ENCODE measurements at places on chromosomes 11 and 22.

DNA sequence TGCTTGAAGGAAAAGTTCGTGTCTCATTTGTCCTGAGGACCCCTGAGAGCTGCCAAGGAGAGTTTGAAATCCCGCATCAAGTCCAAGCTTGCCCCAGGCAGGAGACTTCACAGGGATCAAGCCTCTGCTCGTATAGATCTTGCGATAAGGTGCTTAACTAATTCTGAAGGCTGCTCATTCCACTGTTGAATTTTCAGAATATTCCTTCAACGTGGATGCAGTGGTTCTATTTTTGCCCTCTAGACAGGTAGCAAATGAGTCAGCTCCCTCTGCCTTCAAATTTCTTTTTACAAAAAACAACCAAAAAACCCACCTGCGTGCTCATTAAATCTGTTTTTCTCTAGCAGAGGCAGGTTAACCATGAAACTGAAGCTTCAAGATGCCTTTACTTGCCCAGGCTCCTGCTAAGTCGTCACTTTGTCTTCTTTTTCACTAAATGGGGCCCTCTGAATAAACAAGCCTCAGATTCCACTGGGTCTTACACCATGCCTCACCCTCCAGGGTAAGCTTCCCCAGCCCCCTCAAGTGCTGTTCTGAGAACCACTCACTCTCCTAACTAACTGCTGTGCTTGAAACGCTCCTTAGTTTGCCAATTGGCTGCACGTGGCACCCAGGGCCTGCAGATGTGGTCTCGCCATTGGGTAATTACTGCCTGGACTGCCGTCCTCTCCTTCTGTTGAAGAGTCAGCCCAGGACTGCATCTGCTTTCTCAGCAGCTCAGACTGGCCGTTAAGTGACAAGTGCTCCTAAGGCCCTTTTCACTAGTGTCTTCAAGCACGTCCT is 105.0 kb downstream of the TRPC6 start:
- DNase-seq, result no peak

- DNase-seq, result no peak
Measured at GRCh38 chr22:50060441-50061140, 2.5 kb upstream of the TTLL8 start.

GRCh38 chr11:60377401-60378136 is 763 bp upstream of the MS4A7 start:
- no peak for DNase-seq

DNA sequence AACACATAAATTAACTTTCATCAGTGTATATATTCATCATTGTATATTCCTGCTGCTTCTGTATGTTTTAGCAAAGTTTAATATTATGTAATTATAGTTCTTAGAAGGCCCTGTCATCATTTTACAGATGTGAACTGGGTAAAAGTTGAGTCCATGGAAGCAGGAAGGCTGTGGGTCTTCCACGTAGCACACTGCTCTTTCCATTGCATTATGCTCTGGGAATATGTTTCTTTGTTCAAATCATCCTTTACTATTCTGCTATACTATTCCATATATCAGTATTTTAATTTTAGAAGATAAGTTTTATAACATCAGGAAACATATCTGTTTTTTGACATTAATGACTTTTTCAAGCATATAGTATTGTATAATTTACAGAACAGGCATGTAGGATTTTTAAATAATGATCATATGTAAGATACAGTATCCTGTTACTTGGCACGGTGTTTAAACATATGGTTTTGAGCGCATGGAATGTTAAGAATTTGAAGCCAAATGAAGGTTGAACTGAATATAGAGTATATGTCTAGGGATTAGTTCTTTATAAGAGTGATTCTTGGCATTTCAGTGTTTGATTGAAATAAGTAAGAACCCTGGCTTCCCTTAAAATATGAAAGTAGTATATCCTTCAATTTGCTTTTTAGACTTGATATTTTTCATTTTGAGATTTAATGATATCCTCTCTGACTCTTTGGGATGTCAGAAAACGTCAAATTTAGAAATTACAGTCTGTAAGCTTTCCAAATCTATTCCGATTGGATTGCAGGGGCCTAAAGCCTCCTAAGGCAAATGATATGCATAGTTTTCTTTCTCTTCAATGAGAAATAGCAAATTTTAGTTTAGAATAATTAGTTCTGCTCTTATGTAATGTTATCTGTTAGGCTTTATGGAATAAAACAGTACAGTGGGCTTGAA is 8.6 kb downstream of the CCDC81 start:
- no peak for DNase-seq

DNA sequence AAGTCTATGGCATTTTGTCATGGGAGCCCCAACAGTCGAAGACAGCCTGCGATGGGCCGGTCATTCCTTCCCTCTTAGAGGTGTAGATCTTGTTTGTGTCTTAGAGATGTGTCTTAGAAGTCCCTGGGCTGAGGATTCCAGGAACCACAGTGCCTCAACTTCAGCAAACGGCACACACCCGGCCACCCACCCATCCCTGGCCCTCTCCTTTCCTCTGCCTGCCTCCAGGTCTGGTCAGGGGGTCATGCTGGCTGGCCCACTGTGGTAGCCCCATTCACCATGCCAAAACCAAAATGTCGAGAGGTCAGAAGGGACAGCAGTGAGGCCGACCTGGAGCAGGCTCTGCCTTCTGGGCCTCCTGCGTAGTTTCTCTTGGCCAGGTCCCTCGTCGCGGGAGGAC is 857.9 kb downstream of the TBC1D22A start:
- DNase-seq, result no peak

- no peak for DNase-seq
Measured at GRCh38 chr11:100515087-100515486, 172.0 kb upstream of the ARHGAP42 start.

- DNase-seq, result no peak
Measured at GRCh38 chr11:50077526-50077925, 44.9 kb downstream of the OR4C45 start.

DNA sequence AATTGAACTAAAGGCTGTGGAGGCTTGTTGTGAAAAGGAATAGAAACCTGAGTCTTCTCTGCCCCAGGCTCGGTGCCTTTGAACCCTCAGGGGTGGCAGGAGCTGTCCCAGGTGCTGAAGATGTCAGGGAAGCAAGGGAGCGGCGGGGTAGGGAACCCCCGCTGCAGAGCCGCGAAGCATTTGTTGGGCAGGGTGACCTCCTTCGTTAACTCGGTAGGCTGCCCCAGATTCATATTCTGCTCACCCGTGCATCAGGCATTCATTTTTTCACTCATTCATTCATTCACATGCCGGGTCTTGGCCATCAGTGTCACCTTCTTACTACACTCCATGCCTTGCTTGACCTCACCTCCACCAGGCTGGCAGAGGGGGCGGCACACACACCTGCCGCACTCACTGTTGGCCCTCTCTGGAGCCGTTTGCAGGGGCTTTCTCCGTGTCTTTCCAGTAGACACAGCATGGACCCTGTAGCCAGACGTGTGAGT is 618.9 kb downstream of the BRD1 start:
- DNase-seq, result no peak

DNA sequence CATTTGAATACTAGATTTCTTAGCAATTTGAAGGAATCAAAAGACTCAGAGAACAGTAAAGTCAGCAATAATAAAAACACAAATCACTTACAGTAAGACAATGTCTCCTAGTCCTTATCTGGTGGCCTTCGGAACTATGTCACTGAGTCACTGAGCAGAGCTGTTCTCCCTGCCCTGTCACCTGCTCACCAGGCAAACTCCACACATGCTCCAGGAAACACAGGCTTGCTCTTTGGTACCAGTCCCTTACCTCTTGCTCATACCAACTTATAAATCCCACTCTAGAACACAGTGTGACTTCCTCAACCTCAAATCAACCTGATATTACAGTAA is 81.1 kb upstream of the CHRM4 start:
- no peak for DNase-seq

GRCh38 chr11:6094186-6094585 is 13.3 kb upstream of the OR56B4 start:
- DNase-seq, result no peak

DNA sequence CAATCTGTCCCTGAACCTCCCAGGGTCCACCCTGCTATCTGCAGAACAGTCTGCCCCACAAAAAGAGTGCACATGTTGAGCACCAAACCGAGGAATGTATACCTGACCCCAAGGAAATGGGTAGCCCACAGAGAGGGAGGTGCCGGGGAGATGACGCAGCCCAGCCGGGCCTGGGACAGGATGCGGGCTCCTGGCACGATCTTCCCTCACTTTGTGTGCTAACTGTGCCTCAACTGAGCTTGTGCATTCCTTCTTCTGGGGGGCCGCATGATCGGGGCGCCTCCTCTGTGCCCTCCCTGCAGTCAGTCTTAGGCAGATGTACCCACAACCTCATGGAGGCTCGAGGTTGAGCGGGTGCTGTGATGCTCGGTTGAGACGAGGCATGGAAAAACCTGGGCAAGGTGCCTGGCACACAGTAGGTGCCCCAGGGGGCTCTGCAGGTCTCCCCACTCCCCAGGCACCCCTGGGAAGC is 2.4 kb downstream of the GAS2L1 start:
- peak; percentile 35 for DNase-seq

DNA sequence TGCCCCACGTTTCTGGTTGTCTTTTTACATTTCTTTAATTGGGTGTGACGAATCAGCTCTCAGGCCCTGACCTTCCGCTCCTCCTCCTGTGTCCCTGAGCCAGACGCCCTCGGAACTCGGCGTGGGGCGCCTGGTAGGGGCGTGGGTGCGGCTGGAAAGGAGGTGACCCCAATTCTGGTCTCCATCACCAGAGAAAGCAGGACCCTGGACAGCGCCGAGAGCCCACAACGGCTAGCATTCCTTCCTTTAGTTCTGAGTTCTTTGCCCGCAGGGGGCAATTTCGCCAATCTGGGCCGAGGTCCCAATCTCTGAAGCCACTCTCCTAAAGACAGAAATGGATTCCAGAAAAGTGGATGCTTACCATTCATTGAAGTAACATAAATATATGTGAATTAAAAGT is 11.7 kb upstream of the RBMXL2 start:
- DNase-seq, result no peak

GRCh38 chr11:95920460-95921105 is 3.3 kb downstream of the MTMR2 start:
- no peak for DNase-seq

- DNase-seq, result no peak
Measured at GRCh38 chr11:69468221-69468620, 13.2 kb upstream of the LINC01488 start.

DNA sequence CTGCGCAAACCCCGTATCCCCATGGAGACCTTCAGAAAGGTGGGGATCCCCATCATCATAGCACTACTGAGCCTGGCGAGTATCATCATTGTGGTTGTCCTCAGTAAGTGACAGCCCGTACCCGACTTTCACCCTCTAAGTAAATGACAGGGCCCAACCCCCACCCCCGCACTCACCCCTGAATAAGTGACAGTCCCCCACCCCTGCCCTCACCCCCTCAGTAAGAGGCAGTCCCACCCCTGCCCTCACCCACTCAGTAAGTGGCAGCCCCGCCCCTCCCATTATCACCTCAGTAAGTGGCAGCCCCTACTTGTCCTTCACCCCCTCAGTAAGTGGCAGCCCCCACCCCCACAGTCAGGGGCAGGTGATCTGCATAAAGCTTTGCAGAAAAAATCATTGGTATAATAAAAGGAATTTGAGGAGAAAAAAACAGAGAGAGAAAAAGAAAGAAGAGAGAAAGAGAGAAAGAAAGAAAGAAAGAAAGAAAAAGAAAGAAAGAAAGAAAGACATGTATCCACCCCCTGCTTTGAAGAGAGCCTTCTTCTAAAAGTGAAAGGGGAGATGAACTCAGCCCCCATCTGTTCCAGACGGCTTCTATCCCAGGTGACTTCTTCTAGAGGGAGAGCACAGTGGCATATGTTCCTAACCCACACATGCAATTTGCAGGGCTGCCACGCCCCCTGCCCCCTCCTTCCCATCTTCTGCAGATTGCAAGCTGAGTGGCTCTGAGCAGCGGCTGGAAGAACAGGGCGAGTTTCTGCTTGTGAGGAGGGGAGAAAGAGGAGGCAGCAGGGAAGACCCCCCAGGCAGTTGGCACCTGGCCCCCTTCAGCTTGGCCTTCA is 12.5 kb upstream of the SMIM35 start:
- DNase-seq, result no peak

DNA sequence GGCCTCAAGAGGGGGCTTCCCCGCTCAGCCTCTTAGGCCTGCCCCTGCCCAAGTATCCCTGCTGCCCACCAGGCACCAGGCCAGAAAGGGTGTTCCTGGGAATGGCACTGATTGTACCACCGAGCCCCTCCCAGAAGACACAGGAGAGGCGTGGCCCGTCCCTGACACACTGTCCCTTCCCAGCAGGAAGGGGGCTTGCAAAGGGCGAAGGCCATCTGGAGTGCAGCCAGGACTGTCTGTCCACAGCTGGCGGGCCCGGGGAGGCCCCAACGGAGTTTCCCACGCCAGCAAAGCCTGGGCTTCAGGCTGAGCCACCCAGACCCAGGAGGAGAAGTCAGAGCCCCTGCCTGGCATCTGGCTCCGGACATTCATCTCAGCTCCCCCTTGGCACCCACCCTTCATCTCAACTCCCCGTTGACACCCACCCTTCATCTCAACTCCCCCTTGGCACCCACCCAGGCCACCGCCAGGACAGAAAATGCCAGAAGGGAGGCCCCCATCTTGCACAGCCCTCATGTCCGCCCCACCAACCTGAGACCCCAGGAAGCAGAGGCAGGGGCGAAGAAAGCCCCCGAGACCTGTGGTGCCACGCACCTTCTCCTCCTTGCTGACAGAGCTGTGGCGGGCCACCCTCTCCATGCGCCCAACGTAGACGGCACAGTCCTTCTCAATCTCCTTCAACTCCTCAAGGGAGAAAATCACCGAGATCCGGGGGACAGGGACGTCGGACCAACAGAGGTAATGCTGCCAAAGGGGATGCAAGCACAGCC is 19.4 kb downstream of the TUBGCP6 start:
- no peak for DNase-seq

DNA sequence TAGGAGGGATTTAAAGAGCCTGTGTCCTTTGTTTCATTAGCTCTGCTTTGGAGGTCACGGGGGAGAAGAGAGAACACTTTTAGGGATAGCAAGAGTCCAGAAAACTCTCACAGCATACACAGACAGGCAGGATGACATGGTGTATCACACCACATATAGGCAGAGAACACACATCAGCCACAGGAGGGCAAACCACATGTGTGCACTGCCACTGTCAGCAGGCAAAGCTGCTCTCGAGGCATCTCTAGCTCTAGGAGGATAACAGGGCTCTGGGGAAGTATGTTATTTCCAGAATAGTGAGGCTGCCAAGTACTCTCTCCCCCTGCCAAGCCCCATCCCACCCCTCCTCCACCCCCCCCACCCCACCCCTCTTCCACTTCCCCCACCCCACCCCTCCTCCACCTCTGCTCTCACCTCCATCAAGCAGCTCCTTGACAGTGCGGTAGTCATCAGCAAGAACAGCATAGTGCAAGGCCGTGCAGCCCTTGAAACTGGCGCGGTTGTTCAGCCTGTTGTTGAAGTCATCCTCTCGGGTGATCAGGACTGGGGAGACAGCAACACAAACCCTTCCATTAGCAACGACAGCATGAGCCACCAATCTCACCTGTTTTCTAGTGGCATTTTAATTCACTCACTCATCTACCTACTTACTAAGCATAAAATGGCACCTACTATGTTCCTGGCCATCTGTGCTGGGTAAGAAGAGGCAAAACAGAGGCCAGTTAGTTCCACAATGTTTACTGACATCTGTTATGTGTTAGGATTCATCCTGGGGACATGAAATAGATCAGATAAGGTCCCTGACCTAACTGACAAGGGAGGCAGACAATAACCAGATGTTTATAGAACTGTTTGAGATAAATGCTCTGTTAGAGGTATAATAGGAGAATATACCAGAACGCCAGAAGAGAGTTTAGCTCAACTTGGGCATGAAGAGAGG is 75.6 kb downstream of the CLPB start:
- DNase-seq, result no peak

- no peak for DNase-seq
Measured at GRCh38 chr11:37804666-37805065, 1206.6 kb upstream of the RAG2 start.

GRCh38 chr11:67503119-67504004 is 1.8 kb downstream of the PITPNM1 start:
- DNase-seq, result no peak

- DNase-seq, result no peak
Measured at GRCh38 chr11:2462986-2463765, 18.4 kb downstream of the KCNQ1 start.
